Activated CD4-positive, alpha-beta T cell treated with anti-CD3 and anti-CD28 coated beads, Interleukin-2, amount 50 U/mL, for 1 hour (primary cell): ENCODE measurements at places on chromosomes 1 and 21.

DNA sequence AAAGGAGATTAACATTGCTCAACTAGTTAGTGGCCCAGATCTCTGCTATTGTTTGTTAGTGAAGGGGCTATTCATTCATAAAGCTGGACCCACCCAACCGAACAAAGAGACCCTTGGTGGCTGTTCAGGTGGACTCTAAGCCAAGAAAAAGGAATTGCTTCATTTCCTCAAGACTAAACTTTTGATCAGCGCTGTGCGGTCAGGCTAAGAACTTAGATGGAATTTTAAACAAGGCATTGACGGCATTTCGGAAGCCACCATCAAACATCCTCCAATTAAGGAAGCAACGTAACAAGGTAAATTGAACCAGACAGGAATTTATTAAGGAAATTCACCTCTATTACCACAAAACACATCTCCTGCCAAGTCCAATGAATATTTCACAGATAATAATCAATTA is 19.9 kb upstream of the SHCBP1L start:
- no peak for DNase-seq

DNA sequence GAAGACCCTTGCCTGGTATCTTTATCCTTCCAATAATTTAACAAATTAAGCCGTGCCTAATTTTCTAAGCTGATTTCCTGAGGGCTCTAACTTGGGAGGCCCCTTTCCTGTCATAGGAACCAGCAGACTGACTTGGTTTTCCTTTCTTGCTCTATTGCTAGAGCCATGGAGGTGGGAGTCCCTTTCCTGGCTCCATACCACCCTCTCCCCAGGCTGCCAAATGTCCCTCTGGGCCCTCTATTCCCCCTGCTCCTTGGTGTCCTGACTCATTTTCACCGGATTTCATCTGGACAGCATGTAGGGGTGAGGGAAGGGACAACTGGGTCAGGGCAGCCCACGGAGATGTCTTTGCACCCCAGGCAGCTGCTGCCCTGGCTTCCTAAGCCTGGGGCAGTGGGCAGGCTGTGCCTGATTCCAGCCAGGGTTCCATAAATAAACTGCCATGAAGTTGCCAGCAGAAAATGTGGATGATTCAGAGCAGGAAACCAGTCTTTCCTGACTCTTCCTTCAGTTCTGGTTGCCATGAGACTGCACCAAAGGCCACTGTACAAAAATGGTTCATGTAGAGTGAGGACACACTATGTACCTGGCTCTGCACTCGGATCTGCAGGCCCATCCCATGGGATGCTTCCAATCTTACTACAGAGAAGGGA is 38.0 kb upstream of the SERBP1 start:
- no peak for DNase-seq

- DNase-seq = no peak
Measured at GRCh38 chr1:63326473-63327380, 4.4 kb downstream of the FOXD3 start.

- no peak for DNase-seq
Measured at GRCh38 chr1:117188816-117189437, 21.8 kb downstream of the VTCN1 start.

GRCh38 chr1:10943991-10944730 is 68.3 kb upstream of the TARDBP start:
- DNase-seq = no peak
